ENCODE measurements at places on chromosomes 2 and 18.

- no peak for DNase-seq
Observed at GRCh38 chr18:59279193-59279592, 5.9 kb upstream of the RAX start.

GRCh38 chr18:25190472-25190871 is 161.5 kb downstream of the ZNF521 start:
- DNase-seq = no peak

- no peak for DNase-seq
Observed at GRCh38 chr2:64401529-64401880, 52.5 kb upstream of the LGALSL start.

DNA sequence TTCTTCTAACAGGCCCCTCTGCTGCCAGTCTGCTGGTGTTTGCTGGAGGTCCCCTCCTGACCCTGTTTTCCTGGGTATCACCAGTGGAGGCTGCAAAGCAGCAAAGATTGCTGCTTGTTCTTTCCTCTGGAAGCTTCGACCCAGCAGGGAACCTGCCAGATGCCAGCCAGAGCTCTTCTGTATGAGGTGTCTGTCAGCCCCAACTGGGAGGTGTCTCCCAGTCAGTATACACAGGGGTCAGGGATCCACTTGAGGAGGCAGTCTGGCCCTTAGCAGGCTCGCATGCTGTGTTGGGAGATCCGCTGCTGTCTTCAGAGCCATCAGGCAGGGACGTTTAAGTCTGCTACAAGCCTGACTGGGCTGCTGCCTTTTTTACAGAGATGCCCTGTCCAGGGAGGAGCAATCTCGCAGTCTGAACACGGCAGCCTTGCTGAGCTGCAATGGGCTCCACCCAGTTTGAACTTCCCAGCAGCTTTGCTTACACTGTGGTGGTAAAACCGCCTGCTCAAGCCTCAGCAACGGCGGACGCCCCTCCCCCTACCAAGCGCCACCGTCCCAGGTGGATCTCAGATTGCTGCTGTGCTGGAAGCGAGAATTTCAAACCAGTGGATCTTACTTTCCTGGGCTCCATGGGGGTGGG is 29.9 kb downstream of the CHCHD5 start:
- peak; percentile 31 for DNase-seq

- DNase-seq = no peak
Observed at GRCh38 chr2:228771774-228772173, 499.3 kb downstream of the PID1 start.

DNA sequence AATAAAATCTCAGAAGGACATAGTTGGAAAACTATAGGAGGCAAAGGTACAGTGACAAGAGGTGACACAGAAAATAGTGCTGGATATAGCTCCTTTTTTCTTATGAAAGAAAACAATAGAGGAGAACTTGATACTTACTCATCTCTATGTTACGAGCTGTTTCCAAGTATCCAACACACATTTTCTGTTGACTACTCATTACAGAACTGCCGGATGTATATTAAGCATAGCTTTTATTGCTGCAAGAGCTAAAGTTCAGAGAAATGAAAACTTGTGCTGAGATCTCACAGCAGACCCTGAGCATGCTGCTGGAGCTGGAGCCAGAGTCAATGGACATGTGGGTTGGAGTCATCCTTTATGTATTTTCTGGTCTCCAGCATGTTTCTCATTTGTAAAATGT is 210.0 kb upstream of the NT5C1B start:
- DNase-seq = no peak

DNA sequence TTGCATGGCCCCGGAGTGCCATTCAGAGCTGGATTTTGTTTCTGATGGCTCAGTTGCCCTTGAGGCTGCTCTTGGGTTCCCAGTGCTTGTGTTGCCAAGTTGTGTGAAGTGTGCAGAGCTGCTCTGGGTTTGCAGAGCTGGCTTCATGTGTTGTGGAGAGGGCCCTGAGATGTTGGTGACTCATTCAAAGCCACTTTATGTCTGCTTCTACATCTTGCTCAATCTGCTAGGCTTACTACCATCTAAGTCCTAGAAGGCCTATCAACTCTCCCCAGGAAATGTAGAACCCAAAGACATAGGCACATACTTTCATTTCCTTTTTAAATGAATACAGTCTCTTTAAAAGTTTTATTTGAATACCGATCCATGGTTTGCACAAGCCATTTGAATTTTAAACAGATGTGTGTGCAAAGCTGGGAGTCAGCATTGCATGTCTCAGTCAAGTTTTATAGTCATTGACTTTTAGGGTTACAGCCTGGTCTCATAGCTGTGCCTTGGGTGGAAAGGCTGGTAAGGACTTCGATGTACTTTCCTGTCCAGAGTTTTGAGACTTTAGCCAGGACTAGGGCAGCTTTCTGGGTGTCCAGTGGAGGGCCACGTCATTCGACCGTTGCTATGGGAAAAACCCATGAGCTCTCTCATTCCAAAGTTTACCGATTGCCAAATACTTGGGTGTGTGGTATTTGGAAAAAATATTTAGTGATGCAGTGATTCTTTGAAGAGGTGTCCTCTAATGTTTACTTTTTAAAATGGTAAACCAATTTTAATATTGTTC is 105.0 kb downstream of the LTBP1 start:
- DNase-seq = no peak

- no peak for DNase-seq
Observed at GRCh38 chr2:85430752-85431569, 12.4 kb downstream of the SH2D6 start.

- no peak for DNase-seq
Observed at GRCh38 chr18:48475635-48476549, 62.9 kb upstream of the CTIF start.

DNA sequence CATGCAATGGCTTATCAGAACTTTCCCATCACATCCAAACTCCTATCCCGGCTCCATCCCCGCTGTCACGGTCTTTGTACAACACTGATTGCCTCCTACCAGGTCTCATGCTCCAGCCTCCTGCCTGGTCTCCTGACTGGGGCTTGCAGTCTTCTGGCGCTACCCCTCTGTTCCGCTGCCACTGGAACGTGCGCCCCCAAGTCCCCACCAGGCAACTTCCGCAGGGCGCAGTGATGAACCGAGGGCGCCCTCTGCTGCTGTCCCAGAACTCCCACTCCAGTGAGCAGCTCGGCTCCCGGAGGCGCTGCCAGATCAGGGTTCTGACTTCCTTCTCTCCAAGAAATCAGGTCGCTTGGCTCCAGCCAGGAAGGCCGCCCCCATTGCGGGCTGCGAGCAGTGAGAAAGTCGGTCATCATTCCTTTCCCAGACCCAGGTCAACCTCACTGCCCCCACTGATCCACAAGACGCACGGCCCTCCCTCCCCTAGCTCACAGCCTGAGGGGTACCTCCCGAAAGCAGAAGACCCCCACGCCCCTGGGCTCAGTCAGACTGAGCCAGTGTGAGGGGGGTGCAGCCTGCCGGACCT is 43.9 kb upstream of the RAB11FIP5 start:
- no peak for DNase-seq

DNA sequence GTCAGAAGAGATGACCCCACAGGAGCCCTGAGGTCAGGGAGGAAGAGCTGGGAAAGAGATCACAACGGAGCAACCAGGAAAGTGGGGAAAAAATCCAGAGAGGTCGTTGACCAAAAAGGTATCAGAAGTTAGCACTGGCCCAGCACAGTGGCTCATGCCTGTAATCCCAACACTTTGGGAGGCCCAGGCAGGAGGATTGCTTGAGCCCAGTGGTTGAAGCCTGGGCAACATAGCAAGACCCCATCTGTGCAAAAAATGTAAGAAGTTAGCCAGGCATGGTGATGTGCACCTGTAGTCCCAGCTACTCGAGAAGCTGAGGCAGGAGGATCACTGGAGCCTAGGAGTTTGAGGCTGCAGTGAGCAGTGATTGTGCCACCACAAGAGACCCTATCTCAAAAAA is 121.5 kb downstream of the GBX2 start:
- DNase-seq = no peak

GRCh38 chr2:121776361-121776760 is 20.9 kb downstream of the TSN start:
- no peak for DNase-seq

GRCh38 chr18:32530947-32531651 is 60.4 kb upstream of the GAREM1 start:
- no peak for DNase-seq

- no peak for DNase-seq
Observed at GRCh38 chr2:150994076-150994475, 267.6 kb downstream of the RBM43 start.

- no peak for DNase-seq
Observed at GRCh38 chr2:74646201-74646600, 1.9 kb downstream of the M1AP start.

GRCh38 chr2:204012072-204012653 is 75.6 kb downstream of the ICOS start:
- no peak for DNase-seq

DNA sequence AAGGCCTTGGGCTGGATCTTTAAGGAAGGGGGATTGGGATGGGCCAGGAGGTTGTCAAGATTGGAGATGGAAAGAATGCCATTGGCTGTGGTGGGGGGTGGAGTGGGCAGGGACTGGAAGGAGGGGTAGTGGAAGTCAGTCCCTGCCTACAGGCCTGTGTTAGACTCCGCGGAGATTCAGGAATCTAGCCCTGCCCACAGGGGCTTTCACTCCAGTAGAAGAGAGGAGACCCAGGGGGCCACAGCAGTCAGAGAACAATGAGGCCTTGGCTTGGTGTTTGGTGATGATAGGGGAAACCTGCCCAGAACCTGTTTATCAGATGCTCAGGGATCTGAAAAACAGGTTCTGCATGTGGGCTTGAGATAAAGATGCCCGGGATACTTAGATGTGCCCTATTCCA is 6.1 kb downstream of the STEAP3 start:
- DNase-seq = no peak

DNA sequence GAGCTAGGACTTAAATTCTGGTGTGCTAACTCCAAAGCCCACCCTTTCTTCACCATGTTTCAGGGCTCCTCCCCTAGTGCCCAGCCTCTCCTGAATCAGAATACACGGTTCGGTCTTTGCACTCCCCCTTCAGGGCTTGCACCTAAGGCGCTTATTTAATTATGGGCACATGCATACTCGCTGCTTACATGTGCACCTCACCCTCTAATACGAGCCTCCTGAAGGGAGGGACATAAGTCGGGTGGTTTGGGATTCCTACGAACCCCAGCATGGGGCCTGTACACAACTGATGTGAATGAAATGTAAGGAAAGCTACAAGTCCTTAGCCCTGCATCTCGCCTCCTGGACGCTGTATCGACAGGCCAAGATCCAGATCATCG is 435 bp downstream of the IFT172 start:
- no peak for DNase-seq

GRCh38 chr18:3054780-3055179 is 41.8 kb upstream of the LPIN2 start:
- DNase-seq = no peak
